ENCODE measurements at places on chromosomes 2 and 18.

DNA sequence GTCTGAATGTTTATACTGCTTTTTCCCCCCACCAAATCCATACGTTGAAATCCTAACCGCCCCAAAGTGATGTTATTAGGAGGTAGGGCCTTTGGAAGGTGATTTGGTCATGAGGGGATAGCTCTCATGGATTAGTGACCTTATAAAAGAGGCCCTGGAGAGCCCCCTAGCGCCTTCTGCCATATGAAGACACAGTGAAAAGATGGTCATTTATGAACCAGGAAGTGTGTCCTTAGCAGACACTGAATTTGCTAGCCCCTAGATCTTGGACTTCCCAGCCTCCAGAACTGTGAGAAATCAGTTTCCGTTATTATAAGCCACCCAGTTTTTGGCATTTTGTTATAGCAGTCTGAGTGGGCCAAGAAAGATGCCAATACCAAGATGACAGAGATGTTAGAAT lies 7.2 kb upstream of the TSN start:
- DNase-seq, result no peak

DNA sequence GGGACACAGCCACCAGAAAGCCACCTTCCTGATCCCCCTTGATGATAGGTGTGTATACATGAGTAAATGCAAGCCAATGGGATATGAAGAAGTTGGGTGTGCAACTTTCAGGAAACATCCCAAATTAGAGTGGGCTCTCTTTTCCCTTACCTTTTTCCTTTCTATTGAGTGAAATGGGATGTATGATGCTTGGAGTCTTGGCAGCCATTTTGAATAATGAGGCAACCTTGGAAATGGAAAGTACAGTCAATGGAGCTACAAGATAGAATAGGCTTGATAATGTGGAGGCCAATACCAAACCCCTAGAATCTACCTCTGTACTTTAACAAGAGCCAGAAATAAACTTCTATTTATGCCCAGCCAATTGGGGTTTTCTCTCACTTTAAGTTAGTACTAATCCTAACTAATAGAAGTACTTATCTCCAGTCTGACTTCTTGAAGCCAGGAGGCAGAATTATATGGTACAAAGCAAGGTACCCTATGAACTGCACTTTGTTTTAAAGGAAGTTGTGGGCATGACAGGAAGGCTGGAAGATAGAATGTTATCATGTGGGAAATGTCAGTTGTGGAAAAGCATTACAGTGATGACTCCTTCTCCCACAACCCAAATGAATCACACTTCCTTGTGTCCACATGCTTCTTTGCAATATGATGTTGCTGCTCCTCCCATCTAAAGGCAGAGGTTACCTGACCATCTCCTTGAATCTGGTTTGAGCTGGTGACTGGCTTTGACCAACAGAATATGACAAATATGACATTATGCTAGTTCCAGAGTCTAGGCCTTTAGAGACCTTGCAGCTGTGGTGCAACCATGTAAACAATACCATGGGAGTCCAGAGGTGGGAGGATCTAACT lies 12.9 kb upstream of the NABP1 start:
- DNase-seq, result no peak

DNA sequence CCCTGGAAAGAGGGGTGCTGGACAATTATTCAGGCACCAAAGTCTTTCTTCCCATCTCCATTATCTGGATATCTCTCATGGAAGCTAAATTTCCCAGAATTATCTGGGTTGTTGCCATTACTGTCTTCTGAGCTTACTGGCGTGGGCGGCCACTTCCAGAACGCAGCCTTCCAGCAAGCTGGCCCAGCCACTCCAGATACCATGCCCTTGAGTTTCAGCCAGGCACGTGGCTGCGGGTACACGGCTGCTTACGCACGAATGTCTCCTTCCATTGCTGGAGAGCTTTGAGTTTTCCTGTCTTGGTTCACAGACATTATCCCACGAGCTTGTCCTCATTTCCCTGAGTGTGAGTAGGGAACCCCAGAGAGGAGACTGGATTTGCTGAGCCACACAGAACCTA lies 32.7 kb downstream of the CELF4 start:
- no peak for DNase-seq

GRCh38 chr2:46230115-46230571 lies 67.1 kb upstream of the EPAS1 start:
- no peak for DNase-seq

DNA sequence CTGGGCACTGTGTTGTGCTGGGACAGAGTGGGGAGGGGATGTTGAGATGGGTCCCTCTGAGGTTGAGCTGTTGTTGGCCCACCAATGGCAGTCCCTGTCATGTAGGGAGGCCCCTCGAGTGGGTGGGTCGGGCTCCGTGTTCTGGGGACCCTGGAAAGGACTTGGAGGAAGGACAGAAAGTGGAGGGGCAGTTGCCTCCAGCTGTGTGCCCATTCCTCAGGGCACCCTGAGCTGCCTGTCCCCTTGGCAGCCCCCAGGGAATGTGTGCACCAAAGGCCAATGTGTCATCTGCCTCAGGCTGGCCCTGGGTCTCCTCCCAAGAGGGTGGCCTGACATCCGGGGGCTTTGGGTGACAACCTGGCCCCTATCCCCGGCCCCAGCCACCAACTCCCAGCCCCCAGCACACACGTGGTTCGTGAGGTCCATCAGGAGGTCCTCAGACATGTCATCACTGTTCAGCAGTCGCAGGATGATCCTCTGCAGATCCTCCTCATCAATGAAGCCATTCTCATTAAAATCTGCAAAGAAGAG lies 57.7 kb downstream of the CIB4 start:
- no peak for DNase-seq

DNA sequence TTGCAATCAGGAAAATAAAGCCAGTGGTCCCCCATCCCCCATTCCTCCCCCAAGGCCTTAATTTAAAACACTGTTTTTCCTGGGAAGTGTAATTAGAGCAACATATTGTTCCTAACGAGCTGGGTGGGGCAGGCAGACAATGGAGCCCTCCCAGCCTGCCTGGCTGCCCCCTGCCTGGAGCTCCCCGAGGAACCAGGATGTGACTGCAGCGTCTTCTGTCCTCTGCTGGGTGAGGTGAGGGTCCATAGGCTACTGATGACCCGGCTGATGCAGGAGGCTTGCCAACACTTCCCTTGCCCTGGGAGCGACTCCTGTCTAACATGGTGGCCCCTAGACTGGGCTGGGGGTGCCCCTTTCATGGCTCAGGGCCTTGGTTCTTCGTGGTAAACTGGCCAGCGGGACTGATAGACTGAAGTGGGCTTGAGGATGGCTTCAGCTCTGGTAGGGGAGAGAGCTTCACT lies 152.4 kb downstream of the DYSF start:
- no peak for DNase-seq

DNA sequence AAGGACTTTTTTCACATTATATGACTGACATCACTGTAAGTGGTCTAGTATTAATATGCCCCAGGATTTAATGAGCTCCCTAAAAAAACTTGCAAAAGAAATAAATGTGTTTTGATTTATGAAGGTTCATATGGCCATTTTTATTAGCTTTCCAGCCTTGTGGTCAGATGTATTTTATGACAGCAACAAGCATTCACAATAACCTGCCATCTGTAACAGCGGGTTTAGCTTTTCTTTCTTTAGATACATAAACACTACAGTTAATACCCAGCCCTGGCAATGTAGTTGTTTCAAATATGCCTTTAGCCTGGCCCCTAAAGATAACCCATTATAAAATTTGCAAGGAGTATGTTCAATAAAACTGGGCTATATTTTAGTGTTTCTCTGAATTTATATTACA lies 1063.8 kb downstream of the SOCS6 start:
- DNase-seq, result no peak

- no peak for DNase-seq
These were observed 28.6 kb upstream of the ATIC start for GRCh38 chr2:215283221-215283620.

DNA sequence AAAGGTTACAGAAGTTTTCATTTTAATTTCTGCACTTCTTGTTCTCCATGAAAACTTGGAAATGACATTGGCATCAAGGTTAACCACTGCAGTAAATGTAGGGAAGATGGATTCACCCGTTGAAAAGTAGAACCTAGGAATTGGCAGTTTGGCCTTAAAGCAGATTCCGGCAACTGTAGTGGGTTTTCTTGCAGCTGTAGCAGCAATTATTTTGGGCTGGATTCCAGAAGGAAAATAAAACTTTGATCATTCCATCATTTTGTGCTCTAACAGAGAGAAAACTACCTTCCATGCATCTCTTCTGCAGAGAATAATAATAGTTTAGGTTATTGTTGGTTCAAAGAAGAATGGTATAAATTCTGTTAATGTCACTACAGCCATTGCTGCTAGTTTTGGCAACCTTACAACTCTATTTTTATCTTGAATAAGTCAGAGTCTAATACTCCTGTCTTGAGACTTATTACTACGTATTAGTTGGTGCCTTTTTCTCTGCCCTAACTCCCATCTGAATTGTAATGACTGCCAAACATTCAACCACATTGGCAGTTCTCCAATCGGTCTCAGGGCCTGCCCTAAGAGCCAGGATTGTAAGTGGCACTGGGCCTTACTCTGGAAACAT lies 178.1 kb upstream of the PIEZO2 start:
- DNase-seq, result no peak

- DNase-seq, result no peak
These were observed 172.6 kb downstream of the ANKRD44 start for GRCh38 chr2:197137826-197138477.

GRCh38 chr18:55529581-55529980 lies 58.4 kb downstream of the TCF4 start:
- DNase-seq, result no peak

DNA sequence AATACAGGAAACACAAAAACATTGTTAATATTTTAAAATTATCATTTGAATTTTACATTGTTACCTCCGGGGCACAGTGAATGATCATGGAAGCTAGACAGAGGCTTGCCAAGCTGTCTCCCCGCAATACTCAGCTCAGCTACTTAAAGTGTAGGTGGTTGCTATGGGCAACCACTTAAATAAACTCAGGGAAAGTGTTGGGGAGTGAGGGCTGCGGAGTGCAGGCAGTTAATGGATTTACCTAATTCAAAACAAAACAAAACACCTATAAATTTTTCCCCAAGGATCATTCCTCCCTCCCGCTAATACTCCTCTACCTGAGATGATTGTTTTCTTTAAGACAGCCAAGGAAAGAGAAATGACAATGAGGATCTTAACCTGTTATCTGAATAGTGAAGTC lies 349.5 kb downstream of the TGIF1 start:
- no peak for DNase-seq
